ENCODE measurements at places on chromosomes 5 and 9. TPM values are rescaled to one million over a fixed set of nuclear protein-coding genes. Genes with fewer than 3 reads are reported as not detected.

The SLC34A3 gene
- total RNA-seq: not detected

The RNF20 gene
- 65.2 TPM for total RNA-seq

The MAN2A1 gene
- total RNA-seq: 102 TPM

The CCIN gene
- 0.19 TPM for total RNA-seq

DNA sequence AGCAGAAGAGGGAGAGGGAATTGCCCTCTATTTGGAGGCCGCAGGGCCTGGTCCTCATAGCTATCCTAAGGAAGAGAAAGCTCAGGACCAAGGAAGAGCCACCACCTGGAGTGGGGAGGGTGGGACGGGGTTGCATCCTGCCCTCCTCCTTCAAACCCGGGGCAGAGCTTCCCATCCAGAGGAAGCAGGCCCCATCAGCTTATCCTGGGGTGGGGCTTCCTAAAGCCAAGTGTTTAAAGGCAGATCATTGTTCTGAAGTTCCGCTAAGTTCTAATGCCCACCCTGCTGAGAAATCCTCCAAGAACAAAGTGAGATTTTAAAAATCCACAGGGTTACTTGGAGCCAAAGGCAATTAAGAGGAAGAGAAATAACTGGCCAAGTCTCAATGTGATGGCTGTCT, 210.3 kb downstream of the C9orf152 start:
- no peaks in the 10 kb centered on the region for H3K4me1 ChIP-seq
- H3K4me3 ChIP-seq: no peak overlapping the region
- H3K36me3 ChIP-seq: no peaks in the 10 kb centered on the region
- H3K27me3 ChIP-seq: no peaks in the 10 kb centered on the region
- no peak for DNase-seq

- H3K36me3 ChIP-seq: no peaks in the 10 kb centered on the region
- no peaks in the 10 kb centered on the region for H3K4me1 ChIP-seq
- H3K27me3 ChIP-seq: no peaks in the 10 kb centered on the region
These were observed 130.4 kb upstream of the RASA1 start for GRCh38 chr5:87137283-87137682.

DNA sequence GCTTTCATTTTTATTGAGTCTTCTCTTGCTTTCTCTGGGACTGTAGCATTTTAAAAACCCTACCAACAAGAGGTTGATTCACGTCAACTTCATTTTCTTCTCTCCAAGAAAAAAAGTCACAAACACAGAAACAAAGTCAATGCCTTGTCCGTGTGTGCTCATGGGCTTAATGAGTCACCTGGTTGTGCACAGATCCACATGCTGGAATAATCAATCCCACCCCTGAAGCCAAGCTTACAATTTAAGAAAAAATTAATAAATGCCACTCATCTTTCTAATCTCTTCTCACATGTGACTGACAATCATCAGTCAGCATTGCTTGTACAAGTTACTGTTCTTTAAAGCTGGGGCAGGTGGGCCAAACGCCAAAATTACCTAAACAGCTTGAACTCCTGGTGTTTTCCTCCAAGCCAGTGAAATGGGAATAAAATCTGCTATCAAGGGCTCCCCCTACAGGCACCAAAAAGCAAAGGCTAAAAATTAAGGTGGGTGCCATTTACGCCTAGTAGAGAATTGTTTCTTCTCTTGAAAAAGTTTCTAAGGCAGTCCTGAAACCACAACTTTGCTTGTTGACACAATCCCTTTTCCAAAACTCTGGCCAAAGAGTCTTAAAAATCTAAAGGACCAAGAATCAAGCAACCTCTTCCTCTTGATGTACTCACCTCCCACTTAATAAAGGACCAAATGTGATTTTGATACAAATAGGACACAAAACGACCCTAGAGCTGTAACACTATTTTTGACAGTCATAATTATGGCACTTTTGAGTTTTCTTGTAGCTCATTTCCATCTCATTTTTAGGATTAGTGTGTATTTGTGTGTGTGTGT, 21.3 kb downstream of the TRMO start:
- no peak overlapping the region for H3K4me3 ChIP-seq
- no peak overlapping the region for H3K27ac ChIP-seq
- DNase-seq: no peak
- H3K27me3 ChIP-seq: no peaks in the 10 kb centered on the region
- H3K4me1 ChIP-seq: no peaks in the 10 kb centered on the region
- H3K36me3 ChIP-seq: no peaks in the 10 kb centered on the region

DNA sequence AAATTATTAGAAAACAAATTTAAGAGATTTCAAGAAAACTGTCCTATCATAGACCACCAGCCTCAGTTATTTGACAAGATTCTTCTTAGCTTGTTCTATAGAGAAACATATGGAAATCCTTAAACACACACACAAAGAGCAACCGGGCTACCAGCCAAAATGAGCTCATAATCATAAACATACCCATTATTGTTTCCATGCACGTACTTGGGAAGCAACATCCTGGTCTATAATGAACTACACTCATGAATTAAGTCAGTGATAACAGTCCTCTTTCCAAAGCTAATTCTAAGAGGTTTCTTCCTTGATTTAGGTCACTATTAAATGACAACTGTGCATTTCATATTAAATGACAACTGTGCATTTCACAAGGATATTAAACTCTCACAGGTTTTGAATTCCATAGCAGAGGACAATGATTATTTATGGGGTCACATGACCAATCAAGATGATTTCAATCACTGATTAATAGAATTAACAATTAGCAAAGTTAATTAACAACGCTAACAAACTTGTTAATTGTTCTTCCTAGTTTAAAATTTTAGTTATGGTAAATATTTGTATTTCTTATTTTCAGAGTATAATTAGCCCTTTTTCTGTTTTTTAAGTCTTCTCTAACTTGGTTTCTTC, 77.0 kb downstream of the OXCT1 start:
- peaks cover 3% of the 10 kb centered on the region for H3K4me1 ChIP-seq
- no peaks in the 10 kb centered on the region for H3K27me3 ChIP-seq
- no peak overlapping the region for H3K4me3 ChIP-seq

Measured in H1 (cell line).